ENCODE measurements at places on chromosomes 6 and 20. TPM values are rescaled to one million over a fixed set of nuclear protein-coding genes. Genes with fewer than 3 reads are reported as not detected.
A peak's percentile ranks its signal among the peaks of the same experiment; 100 is the strongest.

DNA sequence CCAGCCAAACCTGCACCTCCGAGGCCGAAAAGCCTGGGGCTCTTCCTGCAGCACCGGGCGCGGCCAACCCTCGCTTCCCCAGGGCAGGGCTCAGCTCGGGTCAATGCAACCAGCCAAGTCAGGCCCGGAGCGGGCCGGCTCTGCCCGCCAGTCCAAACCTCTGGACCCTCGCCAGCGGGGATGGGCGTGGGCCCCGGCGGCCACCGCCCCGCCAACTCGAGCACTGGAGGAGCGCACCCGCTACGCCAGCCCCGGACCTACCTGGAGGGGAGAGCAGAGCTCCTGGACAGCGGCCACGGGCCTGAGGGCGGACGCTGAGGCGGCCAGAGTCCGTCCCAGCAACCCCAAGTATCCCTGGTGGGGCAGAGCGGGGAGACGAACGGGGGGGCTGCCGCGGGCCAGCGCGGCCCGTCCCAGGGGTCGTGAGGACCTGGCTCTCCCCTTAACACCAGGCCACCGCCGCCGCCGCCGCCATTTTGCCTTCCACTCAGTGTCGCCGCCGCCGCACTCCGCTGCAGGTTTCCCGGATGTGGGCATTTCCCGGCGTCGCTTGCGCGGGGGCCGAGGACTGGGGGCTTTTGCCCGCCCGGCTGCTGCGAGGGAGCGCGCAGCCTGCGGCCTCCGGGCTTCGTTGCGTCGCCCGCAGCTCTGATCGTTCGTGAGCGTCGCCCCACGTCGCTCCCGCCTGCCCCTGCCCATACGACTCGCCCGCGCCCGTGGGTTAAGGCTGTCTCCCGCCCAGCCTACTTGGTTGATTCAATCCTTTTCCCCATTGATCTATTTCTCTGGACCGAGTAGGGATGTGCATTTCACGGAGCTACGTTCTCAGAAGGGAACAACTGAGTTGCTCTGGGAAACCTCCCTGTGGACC lies at the start of gene LATS1:
Gene LATS1, minus strand, starts transcription at position 514 of the 871 bp plus-strand sequence. CDS start 15,975 bp downstream, outside the sequence.
- peak; percentile 97 for DNase-seq

Gene TMEM170B
- total RNA-seq: 8.6 TPM

Gene SPATS1
- not detected for total RNA-seq

DNA sequence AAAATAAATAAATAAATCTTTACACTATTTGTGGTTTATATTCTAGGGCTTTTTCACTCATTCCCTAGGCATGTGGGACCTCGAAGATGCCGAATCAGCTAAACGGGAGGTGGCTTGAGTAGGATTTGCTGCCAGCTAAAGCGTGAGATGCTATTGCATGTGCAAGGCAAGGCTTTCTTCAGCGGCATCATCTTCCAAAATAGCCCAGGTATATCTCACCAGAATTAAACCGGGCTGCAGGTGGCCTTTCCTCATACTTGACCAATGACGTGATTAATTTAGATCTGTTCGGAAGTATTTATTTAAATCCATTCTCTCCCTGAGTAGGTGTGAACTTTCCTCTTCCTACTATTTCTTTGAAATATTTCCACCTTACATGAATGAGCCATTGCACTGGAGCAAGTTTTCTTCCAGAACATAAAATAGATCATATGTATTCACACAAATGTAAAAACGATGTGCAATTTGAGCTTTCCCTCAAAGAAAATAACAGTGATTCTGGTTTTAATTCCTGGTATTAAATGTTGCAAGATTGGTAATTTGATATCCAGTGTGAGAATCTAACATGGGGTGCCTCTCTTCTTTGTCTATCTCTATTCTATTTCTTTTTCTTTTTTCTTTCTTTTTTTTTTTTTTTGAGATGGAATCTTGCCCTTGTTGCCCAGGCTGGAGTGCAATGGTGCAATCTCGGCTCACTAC lies 24.3 kb upstream of the ZNF217 start:
- no peak for DNase-seq

- no peak for DNase-seq
These were observed 179.1 kb upstream of the HS3ST5 start for GRCh38 chr6:114521926-114522325.

- no peak for DNase-seq
These were observed 125.3 kb upstream of the NOX3 start for GRCh38 chr6:155580904-155581303.

GRCh38 chr20:4961746-4962145 lies 39.6 kb downstream of the SLC23A2 start:
- DNase-seq: no peak

DNA sequence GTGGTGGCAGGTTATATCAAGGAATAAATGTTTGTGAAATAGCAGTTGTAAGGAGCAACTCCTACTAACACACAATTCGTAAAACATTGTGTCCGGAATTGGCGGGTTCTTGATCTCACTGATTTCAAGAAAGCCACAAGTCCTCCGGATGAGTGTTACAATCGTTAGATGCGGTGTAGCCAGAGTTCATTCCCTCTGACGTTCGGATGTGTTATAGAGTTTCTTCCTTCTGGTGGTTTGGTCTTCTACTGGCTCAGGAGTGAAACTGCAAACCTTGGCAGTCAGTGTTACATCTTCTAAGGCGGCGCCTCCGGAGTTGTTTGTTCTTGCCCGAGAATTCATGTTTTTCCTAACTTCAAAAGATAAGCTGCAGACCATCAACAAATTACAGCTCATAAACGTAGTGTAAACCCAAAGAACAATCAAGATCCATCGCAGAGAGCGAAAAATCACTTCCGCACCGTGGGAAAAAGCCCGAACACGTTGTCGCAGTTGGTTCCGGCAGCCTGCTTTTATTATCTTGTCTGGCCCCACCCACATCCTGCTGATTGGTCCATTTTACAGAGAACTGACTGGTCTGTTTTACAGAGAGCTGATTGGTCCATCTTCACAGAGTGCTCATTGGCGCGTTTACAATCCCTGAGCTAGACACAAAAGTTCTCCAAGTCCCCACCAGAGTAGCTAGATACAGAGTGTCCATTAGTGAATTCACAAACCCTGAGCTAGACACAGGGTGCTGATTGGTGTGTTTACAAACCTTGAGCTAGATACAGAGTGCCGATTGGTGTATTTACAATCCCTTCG lies 58.2 kb downstream of the TRIM27 start:
- DNase-seq: no peak

DNA sequence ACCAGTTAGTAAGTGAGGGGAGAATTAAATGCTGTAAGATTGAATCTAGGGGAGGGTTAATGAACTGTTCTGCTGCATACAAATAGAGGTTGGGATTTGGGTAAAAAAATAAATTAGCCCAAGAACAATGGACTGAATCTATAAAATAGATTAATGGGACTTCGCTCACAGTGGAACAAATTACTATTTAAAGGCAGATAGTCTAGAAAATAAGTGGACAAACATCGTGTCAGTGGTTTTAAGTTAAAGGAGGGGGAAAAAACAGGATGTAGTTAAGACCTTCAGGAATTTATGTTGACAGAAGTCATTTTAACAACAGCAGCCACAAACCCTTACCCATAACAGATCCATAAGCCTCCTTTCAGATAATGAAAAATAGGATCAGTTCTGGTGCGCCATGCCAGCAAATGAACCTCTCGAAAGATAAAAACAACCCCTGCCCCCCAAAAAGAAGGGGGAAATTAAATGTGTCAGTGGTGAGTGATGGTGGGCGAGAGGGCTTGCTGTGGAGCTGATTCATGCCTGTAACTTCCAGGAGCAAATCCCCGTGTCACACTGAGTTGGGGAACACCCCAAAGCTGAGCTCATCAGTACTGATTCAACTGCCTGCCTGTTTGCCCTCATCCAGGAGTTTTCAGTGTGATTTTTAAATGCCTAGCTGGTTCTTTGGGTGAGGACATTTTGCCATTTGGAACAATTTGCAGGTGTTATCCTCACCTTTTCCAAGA lies 86.8 kb downstream of the PPP1R14C start:
- no peak for DNase-seq

DNA sequence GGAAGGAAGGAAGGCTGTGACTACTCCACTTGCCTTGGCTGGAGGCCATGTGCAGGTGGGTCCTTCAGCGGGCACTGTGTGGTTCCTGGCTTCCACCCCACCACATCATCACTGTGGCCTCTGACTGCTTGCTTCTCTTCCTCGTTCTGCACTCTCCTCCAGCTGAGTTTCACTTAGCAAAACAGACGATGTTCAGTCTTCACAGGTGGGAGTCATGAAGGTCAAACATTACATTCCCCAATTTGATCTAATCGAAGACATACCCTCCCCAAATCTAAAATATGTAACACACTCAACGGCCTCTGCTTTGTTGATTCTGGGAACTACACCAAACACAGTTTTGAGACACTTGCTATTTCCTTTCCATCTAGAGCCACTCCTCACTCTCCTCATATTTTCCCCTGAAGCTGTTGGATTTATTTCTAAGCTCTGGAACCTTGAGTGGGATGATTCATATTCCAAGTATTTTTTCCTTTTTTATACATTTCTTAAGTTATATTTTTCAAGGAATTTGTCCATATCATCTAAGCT lies 132.5 kb upstream of the FOXA2 start:
- peak; percentile 75 for DNase-seq

Gene TFAP2C
- total RNA-seq: 1.9 TPM

- DNase-seq: no peak
These were observed 580.8 kb downstream of the BMP2 start for GRCh38 chr20:7348253-7348652.

GRCh38 chr6:29989211-29989610 lies 46.9 kb downstream of the HLA-A start:
- DNase-seq: no peak
